ENCODE measurements at places on chromosomes 1 and 21. TPM values are rescaled to one million over a fixed set of nuclear protein-coding genes. Genes with fewer than 3 reads are reported as not detected.

Gene PSRC1
- 7.4 TPM for total RNA-seq

Gene SIM2
- 0.14 TPM for total RNA-seq

Gene EPHX1
- total RNA-seq, result 231 TPM

Gene TRAF3IP3
- total RNA-seq, result 8.9 TPM

Gene ADGRL4
- 9.3 TPM for total RNA-seq

Gene ERG
- total RNA-seq, result 10.0 TPM

Gene DRAM2
- 58.0 TPM for total RNA-seq

Gene ADORA1
- total RNA-seq, result 7.3 TPM

Gene SHCBP1L
- not detected for total RNA-seq

Gene LPAR3
- 1.4 TPM for total RNA-seq

Gene TRIM63
- total RNA-seq, result 6.1 TPM

Gene BLACAT1
- total RNA-seq, result 0.81 TPM

Gene RIPPLY3
- 0.20 TPM for total RNA-seq

Gene ARHGEF10L
- 53.0 TPM for total RNA-seq

Gene HECTD3
- total RNA-seq, result 59.6 TPM
